ENCODE measurements at places on chromosomes 12 and 14.

DNA sequence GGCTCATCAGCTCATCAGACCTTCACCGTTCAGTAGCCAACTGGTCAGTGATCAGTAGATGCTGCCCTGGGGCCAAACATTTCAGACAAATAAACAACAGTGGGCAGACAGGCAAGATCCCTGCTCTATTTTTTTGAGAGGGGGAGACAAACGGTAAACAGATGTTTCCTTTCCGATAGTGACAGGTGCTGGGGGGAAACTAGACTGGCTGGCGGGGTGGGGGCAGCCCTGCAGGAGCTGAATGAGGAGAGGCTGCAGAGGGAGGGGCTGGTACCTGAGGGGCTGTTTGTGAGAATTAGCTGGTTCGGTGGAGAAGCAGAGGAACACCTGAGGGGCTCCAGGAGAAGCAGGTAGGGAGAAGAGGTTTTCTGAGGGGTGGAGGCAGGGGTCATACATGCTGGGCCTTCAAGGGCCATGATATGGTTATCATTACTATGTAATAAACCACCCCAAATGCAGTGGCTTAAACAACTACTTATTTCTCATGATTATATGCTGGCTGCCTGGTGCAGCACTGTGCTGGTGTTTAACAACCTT, 8.2 kb upstream of the GOLGA3 start:
- DNase-seq = no peak

DNA sequence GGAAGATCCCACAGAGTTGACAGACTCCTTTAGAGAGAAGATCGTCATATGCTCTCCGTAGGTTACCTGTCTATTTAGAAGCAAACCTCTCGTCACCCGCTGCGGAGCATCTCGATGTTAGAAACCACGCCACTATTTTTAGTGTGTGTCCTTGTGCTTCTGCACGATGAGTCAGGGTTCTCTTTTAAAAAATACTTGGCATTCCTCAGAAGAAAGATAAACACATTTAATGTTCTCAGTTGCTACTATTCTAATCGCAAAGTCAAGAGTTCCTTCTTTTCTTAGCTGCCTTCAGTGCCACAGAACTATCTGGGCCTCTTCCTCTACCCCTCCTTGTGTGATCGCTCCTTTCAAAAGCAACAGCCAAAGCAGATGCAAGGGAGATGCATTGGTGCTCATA, 192.4 kb downstream of the PELI2 start:
- DNase-seq = no peak

DNA sequence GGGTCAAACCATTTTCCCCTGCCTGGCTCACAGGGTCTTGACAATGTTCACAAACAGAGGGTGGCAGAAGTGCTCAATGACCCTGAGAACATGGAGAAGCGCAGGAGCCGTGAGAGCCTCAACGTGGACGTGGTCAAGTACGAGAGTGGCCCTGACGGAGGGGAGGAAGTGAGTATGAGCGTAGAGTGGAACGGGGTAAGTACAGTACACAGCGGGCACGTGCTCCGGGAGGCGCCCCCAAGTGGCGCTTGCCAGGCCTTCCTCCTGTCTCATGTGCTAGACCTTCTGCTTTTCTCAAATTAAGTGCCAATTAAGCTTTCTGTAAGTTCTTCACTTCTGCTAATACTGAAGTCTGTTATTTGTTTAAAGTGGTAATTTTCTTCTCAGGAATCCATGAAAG, 35.9 kb downstream of the XRCC3 start:
- DNase-seq = peak; percentile 9

DNA sequence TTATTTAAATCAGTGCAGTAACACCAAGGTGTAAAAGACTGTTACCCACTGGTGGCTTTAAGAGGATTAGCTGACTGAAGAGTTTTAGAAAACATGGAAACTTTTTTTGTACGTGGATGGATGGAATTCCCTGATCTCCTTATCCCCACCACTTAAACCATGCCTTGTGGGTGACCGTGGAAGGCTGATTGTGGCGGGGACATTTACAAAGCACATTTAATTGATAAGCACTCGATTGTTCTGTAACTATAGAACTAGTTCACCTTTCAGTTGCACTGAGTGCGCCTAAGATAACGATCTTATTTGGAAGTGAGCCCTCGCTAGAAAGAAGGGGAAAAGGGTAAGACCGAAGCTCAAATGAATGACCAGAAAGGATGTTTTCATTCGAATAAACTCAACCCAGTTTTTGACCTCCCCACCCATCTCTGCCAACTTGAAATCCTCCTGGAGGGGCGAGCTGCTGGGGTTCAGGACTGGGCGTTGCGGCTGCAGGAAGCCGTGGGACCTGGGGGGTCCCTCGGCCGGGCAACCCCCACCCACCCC, 688 bp upstream of the RASSF3 start:
- DNase-seq = peak; percentile 35

DNA sequence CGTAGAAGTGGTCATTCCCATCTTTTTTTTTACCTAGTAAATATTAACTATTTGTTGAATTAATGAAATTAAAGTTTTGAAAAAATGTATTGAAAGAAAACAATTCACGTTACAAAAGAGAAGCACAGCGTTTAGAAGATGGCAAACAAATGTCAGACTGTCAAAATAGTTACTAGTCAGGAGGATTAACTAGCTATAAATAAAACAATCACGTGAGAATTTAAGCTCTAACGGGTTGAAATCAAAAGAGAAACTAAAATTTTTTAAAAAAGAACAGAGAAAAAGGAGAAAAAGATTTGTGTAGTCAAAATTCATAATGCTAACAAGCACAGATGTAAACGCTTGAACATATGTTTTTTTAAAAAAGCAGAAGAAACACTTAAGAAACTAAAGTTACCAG, 26.4 kb downstream of the DDHD1 start:
- no peak for DNase-seq
